ENCODE measurements at places on chromosomes 6 and 20.
A peak's percentile ranks its signal among the peaks of the same experiment; 100 is the strongest.

DNA sequence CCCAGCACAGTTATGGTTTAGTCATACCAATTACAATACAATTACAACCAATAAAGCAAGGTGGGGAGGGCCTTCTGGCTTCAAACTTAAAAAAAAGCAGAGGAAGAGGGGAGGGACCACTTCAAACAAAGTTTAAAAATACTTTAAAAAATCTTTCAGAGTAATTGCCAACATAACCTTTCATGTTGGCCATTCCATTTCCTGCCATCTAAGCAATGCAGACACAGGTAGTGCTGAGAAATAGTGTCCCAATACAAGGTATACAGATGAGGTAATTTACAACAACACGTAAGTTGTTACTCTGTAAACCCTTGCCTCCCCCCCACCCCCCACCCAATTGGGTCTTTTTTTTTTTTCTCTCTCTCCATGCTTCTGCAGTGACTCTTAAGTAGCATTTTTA, 18.8 kb upstream of the TBC1D20 start:
- H3K4me1 ChIP-seq: no peaks in the 10 kb centered on the region
- H3K27ac ChIP-seq: no peak overlapping the region
- no peak for DNase-seq
- H3K4me3 ChIP-seq: no peak overlapping the region

DNA sequence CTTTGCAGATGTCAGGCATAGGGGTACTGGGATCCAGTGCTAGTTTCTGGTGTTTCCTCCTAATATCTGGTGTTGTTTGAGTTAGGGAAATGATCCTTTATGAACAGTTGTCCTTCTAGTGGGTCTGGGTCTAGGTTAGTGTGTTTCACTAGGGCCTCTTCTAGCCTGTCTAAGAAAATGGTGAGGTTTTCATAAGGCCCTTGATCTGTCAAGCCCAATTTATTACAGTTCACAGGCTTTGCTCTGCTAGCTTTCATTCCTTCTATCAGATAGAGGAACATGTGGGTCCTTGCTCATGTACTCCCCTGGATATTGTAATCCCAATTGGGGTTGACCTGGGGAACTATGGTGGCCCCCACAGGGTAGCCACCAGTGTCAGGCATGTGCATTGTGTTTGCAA, 2.8 kb downstream of the ERVFRD-1 start:
- no peaks in the 10 kb centered on the region for H3K36me3 ChIP-seq
- no peak overlapping the region for H3K27ac ChIP-seq
- no peak overlapping the region for H3K4me3 ChIP-seq
- DNase-seq: no peak

GRCh38 chr6:13351271-13351670, 22.9 kb upstream of the TBC1D7 start:
- H3K27ac ChIP-seq: no peak overlapping the region
- H3K4me1 ChIP-seq: peaks cover 11% of the 10 kb centered on the region
- H3K27me3 ChIP-seq: peaks cover 6% of the 10 kb centered on the region
- DNase-seq: no peak

DNA sequence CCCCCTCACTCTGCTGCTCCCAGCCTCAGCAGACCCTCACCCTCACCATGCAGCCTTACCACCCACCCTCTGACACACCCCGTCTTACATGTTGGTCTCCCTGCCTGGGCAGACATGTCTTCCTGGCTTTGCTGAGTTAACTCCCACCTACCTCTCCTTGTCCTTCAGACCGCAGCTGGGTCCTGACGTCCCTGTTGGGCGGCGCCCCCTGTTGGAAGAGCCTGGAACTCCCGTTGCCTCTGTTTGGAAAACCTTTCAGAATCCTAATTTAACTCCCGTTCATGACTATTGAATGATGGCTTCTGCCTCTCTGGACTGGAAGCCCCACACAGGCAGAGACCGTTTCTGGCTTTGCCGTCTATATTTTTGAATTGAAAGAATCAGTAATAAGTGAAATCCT, 245.1 kb downstream of the MYLK4 start:
- DNase-seq: no peak
- H3K27me3 ChIP-seq: no peaks in the 10 kb centered on the region
- no peak overlapping the region for H3K27ac ChIP-seq
- no peaks in the 10 kb centered on the region for H3K36me3 ChIP-seq
- peaks cover 15% of the 10 kb centered on the region for H3K4me1 ChIP-seq

DNA sequence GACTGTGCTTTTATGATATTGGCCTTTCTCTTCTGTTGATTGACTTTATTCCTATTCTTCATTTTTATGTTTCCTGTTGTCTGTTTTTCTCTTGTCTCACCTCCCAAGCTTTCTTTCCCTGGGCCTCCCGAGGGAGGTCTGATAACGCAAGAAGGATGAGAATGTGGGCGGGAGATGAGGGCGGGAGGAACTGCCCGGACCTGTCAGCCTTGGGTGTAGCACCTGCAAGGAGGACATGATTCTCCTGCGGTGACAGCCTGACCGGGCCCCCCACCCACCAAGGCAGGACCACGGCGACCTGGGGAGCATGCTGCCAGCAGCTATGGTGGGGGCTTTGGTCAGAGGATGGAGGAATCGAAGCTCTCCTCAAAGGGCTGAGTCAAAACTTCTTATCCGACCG, 86.9 kb downstream of the PLEKHG1 start:
- H3K27ac ChIP-seq: no peak overlapping the region
- no peaks in the 10 kb centered on the region for H3K27me3 ChIP-seq
- H3K4me1 ChIP-seq: peaks cover 3% of the 10 kb centered on the region
- no peak overlapping the region for H3K4me3 ChIP-seq
- no peaks in the 10 kb centered on the region for H3K36me3 ChIP-seq

DNA sequence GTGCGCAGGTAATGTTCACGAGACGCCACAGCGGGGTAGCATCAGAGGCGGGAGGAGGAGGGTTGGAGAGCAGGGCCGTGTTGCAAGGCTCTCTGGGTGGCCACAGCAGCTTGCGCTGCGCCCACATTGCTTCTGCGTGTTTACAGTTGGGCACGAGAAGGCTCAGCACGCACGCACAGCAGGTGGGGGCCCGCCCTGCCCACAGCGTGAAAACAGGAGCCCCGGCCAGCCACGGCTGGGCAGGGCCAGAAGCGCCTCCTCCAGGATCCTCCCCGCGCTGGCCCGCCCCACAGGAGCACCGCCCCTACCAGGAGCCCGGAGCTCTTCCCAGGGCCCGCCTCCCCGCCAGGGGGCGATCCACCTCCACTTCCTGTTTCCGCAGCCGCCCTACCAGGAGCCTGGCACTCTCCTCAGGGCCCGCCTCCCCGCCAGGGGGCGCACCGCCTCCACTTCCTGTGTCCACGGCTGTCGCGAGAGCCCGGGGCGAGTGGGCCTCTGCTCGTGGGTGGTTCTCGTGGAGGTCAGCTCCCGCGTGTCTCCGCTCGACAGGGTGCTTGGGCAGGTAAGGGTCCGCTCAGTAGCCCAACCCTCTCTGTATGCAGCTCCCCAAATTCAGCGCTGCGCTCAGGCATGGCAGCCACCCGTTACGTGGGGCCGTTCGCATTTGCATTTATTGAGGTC, at the start of gene FAM50B:
Gene FAM50B, plus strand, starts transcription at position 449 of the 681 bp plus-strand sequence. CDS start 439 bp downstream, outside the sequence.
- no peak within 1 kb of the TSS for H3K27ac ChIP-seq
- H3K36me3 ChIP-seq: no peaks in the 10 kb centered on the region
- H3K4me3 ChIP-seq: no peak within 1 kb of the TSS
- no peaks in the 10 kb centered on the region for H3K27me3 ChIP-seq
- peak; percentile 82 for DNase-seq

GRCh38 chr20:46694484-46694883, 5.2 kb upstream of the TP53RK start:
- no peaks in the 10 kb centered on the region for H3K4me1 ChIP-seq
- no peak overlapping the region for H3K4me3 ChIP-seq
- H3K27ac ChIP-seq: no peak overlapping the region

GRCh38 chr6:110034667-110035036, 56.5 kb downstream of the GPR6 start:
- H3K27me3 ChIP-seq: no peaks in the 10 kb centered on the region
- no peak overlapping the region for H3K4me3 ChIP-seq
- H3K4me1 ChIP-seq: no peaks in the 10 kb centered on the region
- H3K36me3 ChIP-seq: no peaks in the 10 kb centered on the region

DNA sequence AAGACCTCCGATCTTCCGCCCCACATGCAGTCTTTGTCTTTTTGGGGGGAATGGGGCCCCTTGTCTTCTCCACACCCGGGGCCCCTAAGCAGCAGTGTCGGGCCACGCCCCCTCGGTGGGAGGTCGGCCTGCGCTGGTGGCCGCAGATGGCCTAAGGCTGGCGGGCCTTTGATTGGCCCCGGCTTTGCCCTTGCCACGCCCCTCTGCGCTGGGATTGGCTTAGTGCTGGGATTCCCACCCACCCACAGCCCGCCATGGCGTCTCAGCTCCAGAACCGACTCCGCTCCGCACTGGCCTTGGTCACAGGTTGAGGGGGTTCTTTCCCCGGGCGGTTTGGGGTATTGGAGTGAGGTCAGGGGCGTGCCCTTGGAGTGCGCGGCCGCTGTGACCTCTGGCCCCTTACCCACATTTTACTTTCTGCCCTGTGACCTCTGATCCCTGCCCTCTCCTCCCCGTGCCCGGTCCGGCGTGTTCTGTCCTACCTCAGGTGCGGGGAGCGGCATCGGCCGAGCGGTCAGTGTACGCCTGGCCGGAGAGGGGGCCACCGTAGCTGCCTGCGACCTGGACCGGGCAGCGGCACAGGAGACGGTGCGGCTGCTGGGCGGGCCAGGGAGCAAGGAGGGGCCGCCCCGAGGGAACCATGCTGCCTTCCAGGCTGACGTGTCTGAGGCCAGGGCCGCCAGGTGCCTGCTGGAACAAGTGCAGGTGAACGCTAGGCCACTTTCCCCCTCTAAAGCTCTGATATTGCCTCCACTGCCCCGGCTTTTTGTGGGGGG, at the start of gene HSD17B8:
Gene HSD17B8, plus strand, starts transcription at position 241 of the 776 bp plus-strand sequence. Its CDS starts 14 bp downstream, at position 255.
- H3K27ac ChIP-seq: peak within 1 kb of the TSS; percentile 52
- peak; percentile 94 for DNase-seq
- peaks cover 25% of the 10 kb centered on the region for H3K36me3 ChIP-seq
- no peaks in the 10 kb centered on the region for H3K27me3 ChIP-seq
- peak within 1 kb of the TSS; percentile 79 for H3K4me3 ChIP-seq

DNA sequence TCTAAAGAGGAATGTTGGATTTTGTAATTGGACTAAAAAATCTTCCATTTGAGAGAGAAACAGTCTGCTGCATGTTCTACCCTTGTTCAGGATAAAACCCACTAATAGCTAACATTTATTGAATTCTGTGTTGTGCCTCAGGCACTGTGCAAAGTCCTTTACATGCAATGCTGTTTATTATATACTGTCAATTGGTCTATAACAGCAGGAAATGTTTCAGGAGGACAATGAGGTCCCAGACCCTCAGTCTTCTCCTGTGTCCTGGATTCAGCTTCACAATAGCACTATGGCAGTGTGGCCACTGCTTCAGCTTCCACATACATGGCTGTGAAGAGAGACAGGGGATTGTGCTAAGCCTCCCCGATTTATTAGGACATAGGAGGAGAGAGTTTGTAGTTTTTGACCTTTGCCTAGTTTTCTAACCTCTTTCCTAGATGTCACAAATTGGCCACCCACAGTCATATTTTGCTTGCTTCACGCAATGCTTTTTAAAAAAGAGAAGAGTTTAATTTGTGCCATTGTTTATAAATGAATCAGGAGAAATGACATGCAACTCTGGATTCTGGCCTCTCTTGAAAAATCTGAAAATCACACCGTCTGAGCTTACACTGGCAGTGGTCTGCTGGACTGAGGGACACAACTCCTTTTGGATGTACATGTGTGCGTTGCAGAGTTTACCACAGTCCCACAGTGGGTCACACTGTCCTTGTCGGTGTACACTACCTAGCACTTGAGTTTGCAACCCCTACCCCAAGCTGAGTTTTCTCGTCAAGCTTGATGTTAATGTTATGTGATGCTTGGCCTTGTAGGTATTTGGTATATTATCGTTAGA, 11.3 kb downstream of the PTPN1 start:
- DNase-seq: no peak
- H3K27ac ChIP-seq: peak overlapping the region; percentile 8
- H3K4me1 ChIP-seq: peaks cover 23% of the 10 kb centered on the region
- no peaks in the 10 kb centered on the region for H3K27me3 ChIP-seq
- peaks cover 14% of the 10 kb centered on the region for H3K36me3 ChIP-seq

DNA sequence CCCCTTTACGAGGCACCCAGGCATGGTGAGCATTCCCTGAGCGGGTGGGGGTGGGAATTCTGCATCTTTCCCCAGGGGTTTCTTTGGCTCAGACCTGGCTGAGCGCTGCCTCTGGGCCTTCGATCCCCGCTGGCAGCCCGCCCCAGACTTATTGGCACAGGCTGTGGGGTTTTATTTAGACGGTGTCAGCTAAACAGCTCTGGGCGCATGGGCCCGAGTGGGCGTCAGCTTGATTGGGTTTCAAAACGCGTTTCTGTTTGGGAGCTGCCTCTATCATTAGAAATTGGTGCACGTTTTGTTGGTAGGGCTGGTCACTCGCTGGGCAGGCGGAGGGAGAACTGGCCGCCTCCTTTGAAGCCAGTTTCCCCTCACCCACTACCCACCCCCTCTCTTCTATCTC, 21.0 kb downstream of the PMEPA1 start:
- no peak for DNase-seq
- peaks cover 19% of the 10 kb centered on the region for H3K4me1 ChIP-seq
- H3K27ac ChIP-seq: no peak overlapping the region
- no peaks in the 10 kb centered on the region for H3K27me3 ChIP-seq

DNA sequence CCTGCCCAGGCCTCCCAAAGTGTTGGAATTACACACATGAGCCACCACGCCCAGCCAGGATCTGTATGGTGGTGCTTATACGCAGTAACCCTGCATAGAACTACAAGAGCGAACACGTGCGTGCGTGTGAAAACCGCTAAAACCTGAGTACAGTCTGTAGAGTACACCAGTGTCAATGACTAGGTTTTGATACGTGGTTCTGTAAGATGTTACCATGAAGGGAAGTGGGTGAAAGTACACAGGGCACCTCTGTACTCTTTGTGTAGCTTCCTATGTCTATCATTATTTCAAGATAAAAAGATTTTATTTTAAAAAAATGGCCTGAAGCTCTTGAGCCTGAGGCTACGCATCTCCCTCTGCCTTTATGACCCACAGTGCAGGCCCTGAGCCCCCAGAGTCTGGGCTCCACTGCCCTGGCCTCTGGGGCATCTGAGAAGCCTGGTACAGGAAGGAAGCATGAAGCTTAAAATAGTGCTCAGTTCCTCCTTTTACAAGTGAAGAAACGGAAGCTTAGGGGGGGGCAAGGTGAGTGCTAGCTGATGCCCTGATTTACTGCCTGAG, 21.6 kb downstream of the LY86 start:
- no peak overlapping the region for H3K4me3 ChIP-seq
- peaks cover 1% of the 10 kb centered on the region for H3K4me1 ChIP-seq
- H3K36me3 ChIP-seq: no peaks in the 10 kb centered on the region

DNA sequence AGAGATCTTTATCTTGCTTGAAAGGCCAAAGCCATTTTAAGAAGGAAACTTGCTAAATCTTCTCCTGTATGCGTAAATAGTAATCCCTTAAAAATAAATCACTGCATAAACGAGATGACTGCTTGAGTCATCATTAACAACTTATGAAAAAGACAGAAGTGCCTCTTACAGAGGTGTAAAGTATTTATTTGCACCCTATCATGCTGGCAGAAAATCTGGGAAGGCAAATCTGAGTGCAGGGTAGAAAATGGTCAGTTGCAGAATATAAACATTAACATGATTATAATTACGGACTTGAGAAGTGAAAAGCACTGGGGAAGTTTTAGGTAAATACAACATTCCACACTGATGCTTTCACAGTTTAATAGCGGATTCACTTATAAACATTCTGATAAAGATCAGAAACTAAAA, 67.5 kb upstream of the FBXO30 start:
- H3K27ac ChIP-seq: no peak overlapping the region
- H3K4me3 ChIP-seq: no peak overlapping the region
- no peaks in the 10 kb centered on the region for H3K4me1 ChIP-seq
- peak; percentile 83 for DNase-seq
- no peaks in the 10 kb centered on the region for H3K36me3 ChIP-seq
- no peaks in the 10 kb centered on the region for H3K27me3 ChIP-seq

Measured in mesenchymal stem cell (in vitro differentiated cells and primary cell).